ENCODE measurements at places on chromosomes 5 and 9. TPM values are rescaled to one million over a fixed set of nuclear protein-coding genes. Genes with fewer than 3 reads are reported as not detected.

DNA sequence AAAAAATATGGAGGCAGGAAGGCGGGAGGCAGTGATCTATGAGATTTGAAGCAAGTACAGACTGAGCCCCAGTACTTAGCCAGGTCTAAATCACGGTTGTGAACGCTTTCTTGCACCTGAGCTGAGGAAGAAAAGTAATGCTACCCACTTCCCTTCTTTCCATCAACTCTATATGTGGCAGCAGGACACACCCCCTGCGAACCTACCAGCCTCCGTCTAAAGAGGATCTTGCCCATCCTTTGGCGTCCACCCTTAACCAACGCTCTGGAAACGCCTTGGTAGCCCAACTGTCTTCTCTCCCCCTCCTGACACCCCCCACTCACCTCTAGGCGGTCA, 545 bp downstream of the HMGCS1 start:
- no peak for DNase-seq

GRCh38 chr9:79572608-79573411, 1.0 kb downstream of the TLE4 start:
- DNase-seq: no peak

GRCh38 chr5:43523662-43524072, 8.7 kb upstream of the C5orf34 start:
- DNase-seq: no peak

DNA sequence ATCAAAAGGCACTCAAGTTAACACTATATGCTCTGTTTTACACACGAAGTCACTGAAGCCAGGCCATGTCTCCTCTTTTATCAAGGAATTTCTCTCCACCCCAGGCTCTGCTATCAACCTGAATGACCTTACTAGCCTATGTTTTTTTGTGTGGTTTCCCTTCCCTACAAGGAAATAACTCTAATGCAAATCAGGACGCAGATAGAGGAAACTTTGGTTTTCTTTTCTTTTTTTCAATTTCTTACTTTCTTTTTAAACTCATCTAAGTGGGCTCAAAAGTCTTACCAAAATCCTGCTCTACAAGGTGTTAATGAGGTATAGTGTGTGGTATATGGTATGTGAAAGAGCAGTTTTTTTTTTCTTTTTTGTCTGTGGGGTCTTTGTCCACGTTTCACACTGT, 5.5 kb upstream of the SLC46A2 start:
- DNase-seq: no peak

DNA sequence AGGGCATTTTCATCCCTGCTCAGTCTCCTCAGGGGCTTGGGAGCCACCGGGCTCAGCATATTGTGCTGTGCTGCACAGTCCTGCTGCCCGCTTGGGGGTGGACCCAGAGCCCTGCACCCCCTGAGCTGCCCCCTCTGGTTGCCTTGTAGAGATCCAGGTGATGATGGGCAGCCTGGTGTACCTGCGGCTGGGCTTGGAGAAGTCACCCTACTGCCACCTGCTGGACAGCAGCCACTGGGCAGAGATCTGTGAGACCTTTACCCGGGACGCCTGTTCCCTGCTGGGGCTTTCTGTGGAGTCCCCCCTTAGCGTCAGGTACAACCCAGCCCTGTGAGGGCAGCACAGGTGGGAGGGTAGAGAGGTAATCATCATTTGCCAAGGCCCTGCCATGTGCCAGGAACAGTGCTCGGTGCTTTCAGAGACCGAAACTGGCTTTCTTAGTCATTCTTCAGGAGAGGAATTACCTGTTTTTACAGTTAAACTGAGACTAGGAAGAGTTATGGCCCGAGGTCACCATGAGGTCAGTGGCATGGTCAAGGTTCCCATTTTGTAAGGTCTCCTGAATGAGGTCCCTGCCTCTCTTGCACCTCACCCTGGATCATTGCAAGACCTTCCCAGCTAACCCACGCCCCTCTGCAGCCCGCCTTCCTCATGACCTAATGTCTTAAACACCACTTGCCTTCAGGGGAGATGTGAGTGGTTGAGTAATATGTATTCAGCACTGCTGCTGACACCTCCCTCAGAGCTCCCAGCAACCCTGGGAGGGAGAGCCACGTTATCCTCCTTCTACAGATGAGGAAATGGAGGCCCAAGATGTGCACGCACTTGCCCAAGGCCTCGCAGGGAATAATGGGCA, 7.5 kb downstream of the NHP2 start:
- no peak for DNase-seq

GRCh38 chr9:76687861-76688391, 76.3 kb upstream of the PCA3 start:
- DNase-seq: no peak

DNA sequence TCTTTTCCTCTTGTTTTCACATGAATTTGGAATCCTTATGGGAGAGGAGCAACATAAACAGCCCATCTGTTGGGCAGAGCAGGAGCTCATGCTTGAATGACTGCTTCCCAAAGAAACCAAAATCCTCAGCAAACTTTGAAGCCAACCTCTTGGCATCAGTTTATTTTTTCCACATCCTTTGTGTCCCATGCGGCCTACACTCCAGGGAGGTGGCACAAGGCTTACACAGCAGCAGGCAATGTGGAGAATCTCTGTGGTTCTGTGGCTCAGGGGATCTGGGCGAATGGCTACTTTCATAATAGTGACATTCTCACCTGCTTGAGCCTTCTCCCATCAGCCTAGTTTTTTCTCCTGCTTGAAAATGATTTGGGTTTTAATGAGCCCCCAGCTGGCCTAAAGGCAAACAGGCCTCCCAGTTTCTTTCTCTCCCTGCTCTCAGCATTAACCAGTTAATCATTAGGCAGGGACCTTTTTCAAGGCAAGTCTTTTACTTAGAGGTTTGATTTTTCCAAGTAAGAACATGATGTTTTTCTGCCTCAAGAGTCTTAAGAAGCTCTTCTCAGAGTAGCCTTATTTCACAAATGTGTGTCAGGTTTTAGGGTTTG, 370.3 kb downstream of the ARHGEF28 start:
- DNase-seq: no peak

- no peak for DNase-seq
Observed at GRCh38 chr5:159936686-159937329, 20.5 kb downstream of the ADRA1B start.

DNA sequence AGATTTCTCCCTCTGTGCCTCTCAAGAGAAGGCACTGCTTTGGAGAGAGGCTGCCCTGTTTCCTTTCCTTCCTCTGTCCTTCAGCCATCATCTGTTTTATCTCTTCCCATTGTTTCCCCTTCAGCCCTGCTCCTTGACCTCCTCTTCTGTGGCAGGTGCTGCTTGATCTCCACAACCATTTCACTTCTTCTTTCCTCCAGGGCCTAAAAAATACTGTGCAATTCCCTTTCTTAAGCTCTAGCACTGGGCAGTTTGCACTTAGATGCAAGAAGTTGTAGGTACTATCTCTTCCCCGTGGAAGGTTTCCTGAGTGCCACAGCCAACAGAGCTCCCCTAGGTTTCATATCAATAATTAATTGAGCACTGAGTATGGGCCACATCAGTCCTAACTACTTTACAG, 8.8 kb upstream of the ADRB2 start:
- no peak for DNase-seq

DNA sequence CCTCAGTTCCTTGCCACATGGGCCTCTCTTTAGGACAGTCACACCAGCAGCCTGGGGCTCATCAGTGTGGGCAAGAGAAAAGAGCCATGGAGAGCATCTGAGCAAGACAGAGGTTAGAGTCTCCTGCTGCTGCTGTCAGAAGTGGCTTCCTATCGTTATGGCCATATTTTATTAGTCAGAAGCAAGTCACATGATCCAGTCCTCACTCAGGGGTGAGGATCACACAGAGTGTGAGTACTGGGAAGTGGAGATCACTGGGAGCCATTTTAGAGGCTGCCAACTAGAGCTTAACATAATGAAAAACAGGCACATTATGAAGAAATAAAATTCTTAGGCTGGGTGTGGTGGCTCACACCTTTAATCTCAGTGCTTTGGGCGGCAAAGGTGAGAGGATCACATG, 62.0 kb downstream of the DIRAS2 start:
- no peak for DNase-seq

DNA sequence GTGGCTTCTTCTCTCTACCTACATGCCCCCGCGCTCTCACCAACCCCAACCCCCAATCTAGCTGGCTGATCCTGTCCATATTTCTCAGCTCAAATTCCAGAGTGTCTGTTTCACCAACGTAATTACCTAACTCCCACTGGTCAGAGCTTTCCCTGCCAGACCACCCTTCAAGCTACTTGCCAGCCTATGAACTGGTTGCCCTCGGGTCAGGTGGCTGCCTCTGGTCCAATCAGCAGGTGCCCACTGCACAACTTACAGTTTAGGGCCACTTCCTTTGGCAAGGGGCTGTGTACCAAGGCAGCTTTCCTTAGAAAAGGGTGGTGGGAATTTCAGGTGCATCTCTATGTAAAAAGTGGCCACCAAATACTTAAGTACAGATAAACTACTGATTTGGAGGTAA, 92.2 kb upstream of the SLC30A5 start:
- no peak for DNase-seq

DNA sequence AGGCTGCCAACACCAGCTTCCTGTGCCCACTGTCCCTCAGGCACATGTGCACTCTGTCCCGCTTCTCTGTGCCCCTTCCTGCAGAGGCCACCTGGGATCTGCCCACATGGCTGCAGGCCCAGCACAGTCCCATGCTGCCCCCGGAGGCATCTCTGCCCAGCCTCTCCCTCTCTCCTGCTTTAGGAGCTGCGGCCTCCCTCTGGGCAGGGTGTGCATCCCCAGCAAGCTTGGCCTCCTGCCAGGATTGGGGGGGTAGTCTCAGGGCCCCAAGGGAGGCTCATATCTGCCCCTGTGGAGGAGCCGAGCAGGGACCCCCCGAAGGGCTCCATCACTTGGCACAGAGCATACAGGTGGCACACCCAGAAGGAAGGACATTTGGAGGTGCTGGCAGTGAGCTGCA, 24.8 kb downstream of the FLT4 start:
- no peak for DNase-seq

DNA sequence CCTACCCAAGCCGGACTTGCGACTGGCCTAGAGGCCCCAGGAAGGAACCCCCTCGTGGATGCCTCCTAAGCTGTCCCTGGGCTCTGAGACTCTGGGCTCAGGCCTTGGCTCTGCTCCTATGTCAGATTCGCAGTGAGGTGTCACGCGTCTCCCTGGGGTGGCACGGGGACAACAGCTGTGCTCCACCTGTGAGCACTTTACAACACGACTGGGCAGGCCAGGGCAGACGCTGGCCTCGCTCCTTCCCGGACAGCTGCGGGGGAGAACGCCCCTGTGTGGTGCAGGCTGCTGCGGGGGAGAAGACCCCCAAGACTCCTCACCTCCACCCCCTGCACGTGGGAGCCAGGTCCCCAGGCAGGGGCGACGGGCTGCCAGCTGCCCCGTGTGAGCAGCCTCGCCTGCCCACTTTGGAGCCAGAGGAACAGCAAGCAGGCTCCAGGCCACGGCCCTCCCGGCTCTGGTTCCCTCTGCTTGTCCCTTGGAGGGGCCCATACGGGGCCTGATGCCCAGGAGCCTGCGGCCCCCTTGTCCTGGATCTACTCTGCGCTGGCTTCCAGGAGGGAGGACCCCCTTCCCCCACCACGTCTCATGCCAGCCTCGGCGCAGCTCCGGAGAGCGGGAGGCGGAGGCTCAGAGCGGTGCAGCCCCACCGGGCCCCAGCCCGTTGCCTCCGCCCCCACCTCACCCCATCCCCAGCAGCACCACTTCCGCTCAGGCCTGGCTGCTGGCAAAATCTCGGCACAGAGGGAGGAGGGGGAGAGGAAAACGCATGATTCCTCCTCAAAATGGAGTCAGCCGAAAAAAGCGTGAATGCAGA, 36.0 kb downstream of the SARDH start:
- DNase-seq: no peak

DNA sequence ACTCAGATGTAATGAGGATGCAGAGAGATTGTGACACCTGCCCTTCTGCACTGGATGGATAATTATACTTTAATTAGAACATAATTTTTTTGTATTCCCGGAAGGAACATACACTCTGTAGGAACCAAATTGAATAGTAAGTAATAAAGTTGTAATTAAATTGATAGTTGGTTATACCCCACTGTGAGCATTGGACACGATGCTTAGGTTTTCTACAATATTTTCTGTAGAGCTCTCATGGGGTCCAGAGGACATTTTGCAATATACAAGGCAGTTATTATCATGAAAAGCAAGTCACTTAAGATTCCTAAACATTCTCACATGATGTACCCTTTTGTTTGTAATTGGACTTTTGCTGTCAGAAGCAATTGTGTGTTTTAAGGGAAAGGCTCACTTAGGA, 63.4 kb downstream of the DIRAS2 start:
- DNase-seq: no peak

- no peak for DNase-seq
Observed at GRCh38 chr5:36443941-36444340, 142.2 kb upstream of the RANBP3L start.

- no peak for DNase-seq
Observed at GRCh38 chr9:6922124-6922676, 164.4 kb downstream of the KDM4C start.

GRCh38 chr5:118619823-118620222, 368.5 kb downstream of the DTWD2 start:
- no peak for DNase-seq

DNA sequence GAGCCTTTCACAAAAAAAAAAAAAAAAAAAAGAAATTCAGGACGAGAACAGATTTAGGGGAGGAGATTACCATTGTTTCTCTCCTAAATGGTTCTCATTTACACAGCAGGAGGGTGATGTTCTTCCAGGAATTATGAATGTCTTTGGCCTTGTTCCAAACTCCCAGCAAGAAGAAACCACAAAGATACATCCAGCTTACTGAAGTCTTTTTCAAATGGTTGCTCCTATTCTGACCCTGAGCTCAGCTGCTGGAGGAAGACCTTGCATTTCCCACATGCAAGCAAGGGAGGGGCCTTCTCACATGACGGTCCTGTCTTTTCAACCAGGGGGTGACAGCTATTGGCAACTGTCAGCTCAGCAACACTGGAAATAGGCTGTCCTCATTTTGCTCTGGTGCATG, 203.0 kb upstream of the VLDLR start:
- DNase-seq: peak; percentile 66

GRCh38 chr5:125138266-125138665, 391.8 kb upstream of the ZNF608 start:
- no peak for DNase-seq

DNA sequence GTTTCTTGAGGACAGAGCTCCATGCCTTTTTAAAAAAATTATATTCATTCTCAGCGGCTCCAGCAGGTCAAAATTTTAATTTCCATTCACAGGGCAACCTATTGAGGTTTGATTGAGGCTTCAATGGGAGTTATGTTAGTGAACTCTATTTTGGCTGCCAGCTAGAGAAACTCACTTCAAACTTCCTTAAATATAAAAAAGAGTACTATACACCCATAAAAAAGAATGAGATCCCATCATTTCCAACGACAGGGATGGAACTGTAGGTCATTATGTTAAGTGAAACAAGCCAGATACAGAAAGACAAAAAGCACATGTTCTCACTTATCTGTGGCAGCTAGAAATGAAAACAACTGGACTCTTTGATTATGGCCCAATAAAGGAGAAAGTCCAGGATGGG, 176.8 kb upstream of the IL12B start:
- no peak for DNase-seq

GRCh38 chr5:80204808-80205614, 50.8 kb downstream of the SERINC5 start:
- no peak for DNase-seq

ADGRV1 gene
- 0.92 TPM for polyA plus RNA-seq

SLC25A2 gene
- 0.10 TPM for polyA plus RNA-seq

SLC46A2 gene
- polyA plus RNA-seq: 0.10 TPM

MEIKIN gene
- not detected for polyA plus RNA-seq

PCDHB9 gene
- 2.9 TPM for polyA plus RNA-seq

Measured in forelimb muscle (tissue), 1 donor.